ENCODE measurements at places on chromosomes 1 and 21. TPM values are rescaled to one million over a fixed set of nuclear protein-coding genes. Genes with fewer than 3 reads are reported as not detected.

- H3K4me3 ChIP-seq, result no peak overlapping the region
- no peaks in the 10 kb centered on the region for H3K36me3 ChIP-seq
- peaks cover 16% of the 10 kb centered on the region for H3K4me1 ChIP-seq
- no peaks in the 10 kb centered on the region for H3K27me3 ChIP-seq
These were observed 13.5 kb upstream of the PRELP start for GRCh38 chr1:203462143-203462542.

DNA sequence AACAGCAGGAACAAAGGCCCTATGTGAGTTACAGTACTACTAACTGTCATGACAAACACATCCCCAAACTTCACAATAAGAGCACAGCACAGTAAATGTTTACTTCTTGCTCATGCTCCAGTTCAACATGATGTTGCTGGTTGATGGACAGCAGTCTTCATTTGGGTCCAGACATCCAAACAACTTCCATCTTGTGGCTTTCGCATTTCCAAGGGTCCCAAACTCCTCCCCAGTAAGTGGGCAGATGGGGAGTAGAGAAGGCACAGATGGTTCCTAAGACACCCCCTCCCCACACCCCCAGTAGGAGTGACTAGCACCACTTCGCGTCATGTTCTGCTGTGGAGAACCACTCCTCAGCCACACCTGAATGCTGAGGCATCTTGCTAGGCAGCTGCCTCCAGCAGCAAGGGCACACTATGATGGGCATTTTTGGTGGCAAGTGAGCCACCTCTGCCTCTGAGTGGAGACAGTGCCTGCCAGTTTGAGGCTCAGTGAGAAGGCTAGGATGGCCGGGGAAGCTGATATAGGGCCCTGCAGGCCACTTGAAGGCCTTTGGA lies 32.7 kb upstream of the CD2 start:
- no peak overlapping the region for H3K27ac ChIP-seq
- no peak overlapping the region for H3K4me3 ChIP-seq
- DNase-seq, result no peak
- no peaks in the 10 kb centered on the region for H3K27me3 ChIP-seq

Gene SPATA45
- not detected for total RNA-seq

Gene EVA1B
- 118 TPM for total RNA-seq

Data from breast epithelium (tissue), 4 donors.